ENCODE measurements at places on chromosomes 5 and 9.

GRCh38 chr5:73388740-73389139 lies 59.8 kb downstream of the FOXD1 start:
- DNase-seq = no peak

GRCh38 chr5:142725231-142726187 lies 39.6 kb upstream of the FGF1 start:
- no peak for DNase-seq

DNA sequence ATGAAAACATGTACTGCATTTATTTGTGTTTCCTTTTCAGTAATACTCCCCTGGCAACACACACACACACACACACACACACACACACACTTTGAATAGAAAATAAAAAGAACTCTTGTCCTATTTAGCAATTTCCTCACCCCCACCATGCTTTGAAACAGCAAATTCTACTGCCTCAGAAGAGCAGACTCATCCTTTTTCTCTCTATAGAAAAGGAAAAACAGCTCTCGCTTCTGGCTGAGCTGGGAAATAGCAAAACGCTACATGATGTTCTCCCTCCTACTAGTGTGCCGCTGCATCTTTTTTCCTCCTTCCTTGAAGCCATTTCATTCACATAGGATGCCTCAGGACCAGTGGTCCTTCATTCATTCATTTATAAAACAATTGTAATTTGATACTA lies 453.6 kb downstream of the CSNK1G3 start:
- no peak for DNase-seq

- no peak for DNase-seq
These were observed 252.8 kb downstream of the PSAT1 start for GRCh38 chr9:78549711-78550110.

- no peak for DNase-seq
These were observed 91.6 kb upstream of the PRRC1 start for GRCh38 chr5:127425868-127426267.

- no peak for DNase-seq
These were observed 21.1 kb downstream of the SAR1B start for GRCh38 chr5:134611515-134611914.

GRCh38 chr9:5478206-5478605 lies 27.9 kb downstream of the CD274 start:
- DNase-seq = no peak

- DNase-seq = no peak
These were observed 710.8 kb upstream of the WWC1 start for GRCh38 chr5:167580608-167581007.

- no peak for DNase-seq
These were observed 126.8 kb downstream of the SPATA31D1 start for GRCh38 chr9:82115331-82115730.

GRCh38 chr9:111870774-111871498 lies 25.7 kb upstream of the UGCG start:
- DNase-seq = no peak

- DNase-seq = peak; percentile 19
These were observed 96.4 kb downstream of the CAMSAP1 start for GRCh38 chr9:135810806-135811575.

DNA sequence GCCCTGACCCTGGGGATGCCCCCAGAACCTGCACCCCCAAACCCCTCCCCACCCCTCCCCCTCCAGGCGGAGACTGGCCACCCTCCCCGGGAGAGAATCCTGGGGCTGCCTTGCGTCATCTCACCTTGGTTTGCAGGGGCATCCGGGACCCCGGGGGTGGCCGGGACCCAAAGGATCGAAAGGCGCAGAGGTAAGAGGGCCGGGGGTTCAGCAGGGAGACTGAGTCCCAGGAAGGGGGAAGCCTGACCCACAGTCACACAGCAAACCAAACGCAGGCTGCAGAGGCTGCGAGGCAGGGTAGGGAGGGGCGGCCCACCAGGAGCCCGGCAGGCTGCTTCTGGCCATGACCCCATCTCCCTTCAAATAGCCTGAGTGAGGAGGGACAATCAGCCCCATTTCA lies 33.8 kb upstream of the ORM1 start:
- no peak for DNase-seq

DNA sequence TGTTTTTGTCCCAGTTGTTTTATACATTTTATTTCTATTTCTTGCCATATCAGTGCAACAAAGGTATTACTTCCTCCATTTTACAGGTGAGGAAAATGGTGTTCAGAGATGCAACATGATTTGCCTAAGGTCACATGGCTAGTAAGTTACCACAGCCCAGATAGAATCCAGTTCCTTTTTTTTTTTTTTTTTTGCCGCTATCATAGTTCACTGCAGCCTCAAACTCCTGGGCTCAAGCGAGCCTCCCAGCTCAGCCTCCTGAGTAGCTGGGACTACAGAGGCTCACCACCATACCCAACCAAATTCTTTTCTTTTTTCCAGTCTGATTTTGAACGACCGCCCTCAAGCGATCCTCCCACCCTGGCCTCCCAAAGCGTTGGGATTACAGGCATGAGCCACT lies 480 bp upstream of the CCDC69 start:
- DNase-seq = no peak

DNA sequence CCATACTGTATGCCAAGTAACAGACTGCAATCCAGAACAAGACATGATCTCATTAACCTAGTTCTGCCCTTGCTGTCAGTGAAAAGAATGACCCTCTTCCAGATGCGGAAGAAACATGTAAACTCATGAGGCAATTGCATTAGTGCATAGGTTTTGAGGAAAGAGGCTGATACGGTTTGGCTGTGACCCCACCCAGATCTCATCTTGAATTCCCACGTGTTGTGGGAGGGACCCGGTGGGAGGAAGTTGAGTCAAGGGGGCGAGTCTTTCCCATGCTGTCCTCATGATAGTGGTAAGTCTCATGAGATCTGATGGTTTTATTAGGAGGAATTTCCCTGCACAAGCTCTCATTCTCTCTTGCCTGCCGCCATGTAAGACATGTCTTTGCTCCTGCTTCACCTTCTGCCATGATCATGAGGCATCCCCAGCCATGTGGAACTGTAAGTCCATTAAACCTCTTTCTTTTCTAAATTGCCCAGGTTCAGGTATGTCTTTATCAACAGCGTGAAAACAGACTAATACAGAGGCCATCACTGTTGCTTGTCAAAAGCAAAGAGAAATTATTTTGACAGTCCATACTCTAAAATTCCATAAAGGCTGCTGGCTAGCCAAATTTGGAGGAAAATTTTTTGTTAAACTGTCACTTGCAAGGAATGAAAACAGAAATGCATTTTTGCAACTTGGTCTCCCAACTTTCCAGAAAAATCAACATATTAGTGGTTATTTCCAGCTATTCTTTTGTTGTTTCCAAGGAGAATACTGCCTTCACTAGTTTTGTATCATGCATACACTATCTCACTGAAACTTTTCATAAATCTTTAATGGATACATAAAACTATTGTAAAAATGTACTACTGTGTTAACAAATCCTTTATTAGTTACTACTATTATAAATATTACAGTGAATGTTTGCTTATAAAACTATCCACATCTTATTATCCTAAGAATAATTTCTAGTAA lies 3.2 kb upstream of the ARL15 start:
- no peak for DNase-seq

- DNase-seq = no peak
These were observed 207.1 kb downstream of the VPS13A start for GRCh38 chr9:77384406-77384805.

DNA sequence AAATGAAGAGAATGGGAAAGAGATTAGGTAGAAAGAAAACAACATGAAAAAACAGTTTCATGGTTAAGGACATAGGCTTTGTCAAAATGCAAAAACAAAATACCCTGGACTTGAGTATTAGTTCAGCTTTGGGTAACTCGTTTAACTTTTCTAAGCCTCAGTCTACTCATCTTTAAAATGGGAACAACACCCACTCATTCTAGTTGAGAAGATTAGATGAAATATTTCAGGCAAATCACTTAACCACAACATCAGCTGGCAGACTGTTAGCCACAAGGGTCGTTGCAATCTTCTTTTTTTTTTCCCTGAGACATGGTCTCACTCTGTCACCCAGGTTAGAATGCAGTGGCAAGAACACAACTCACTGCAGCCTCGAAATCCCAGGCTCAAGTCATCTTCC lies 185.6 kb downstream of the DCP2 start:
- no peak for DNase-seq

GRCh38 chr5:34707451-34708107 lies 51.5 kb downstream of the RAI14 start:
- no peak for DNase-seq

DNA sequence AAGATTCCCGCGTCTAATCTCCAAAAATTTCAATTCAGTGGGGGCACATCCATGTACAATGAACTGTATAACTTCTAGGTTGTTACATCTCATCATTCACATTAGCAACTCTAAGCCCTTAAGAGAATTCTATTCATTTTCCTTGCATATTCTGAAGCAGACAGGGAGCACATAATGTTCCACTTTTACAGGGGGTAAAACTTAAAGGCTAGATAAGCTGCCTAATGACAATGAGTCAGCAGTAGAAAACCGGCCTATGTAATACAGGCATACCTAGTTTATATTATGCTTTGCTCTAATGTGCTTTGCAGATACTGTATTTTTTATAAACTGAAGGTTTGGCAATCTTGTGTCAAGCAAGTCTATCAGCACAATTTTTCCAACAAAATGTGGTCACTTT lies 40.4 kb downstream of the PTAR1 start:
- no peak for DNase-seq

- DNase-seq = no peak
These were observed 88.8 kb downstream of the PPIC start for GRCh38 chr5:122947772-122948171.

DNA sequence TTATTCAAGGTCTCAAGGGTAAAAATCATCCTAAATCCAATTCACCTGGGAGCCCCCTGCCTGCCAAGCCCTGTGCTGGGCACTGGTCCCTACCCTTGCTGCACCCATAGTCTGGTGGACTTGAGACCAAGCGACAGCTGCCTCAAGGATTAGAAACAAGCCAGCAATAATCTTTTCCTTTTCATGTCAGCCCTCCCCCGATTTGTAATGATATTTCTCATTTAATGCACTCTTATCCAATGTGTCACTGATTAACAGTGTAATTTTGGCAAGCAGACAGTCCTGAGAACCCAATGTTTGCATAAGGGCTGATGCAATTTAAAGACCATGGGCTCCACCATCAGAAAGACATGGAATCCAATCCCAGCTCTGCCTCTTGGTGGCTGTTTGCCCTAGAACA lies 108.9 kb downstream of the ACTL7B start:
- DNase-seq = no peak

- DNase-seq = no peak
These were observed at the start of gene RORB for GRCh38 chr9:74496819-74497747. Gene RORB (plus strand): TSS chr9:74497335. CDS start chr9:74497977, 642 bp downstream.

GRCh38 chr5:103693517-103693916 lies 130.9 kb upstream of the NUDT12 start:
- DNase-seq = no peak

GRCh38 chr5:142316051-142316450 lies 8.8 kb downstream of the SPRY4 start:
- DNase-seq = no peak

DNA sequence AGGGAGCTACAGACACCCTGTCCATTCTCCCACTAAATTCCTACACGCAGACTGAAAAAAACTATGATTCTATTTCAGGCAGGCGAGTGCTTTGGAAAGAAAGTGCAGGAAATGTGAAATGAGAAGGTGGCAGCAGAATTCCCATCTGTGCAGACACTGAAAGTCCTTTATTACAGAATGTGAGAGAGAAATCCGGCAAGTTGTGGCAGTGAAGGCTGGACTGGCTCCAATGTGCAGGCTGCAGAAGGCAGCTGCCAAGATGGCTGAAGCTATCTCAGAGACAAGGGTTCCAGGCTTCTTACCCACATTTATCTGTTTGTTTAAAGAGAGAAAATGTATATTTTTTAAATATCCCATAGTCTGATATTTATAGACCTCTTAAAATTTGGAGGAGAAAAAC lies 161.8 kb upstream of the VLDLR start:
- DNase-seq = no peak

GRCh38 chr5:132090107-132090506 lies 16.5 kb downstream of the CSF2 start:
- DNase-seq = no peak

GRCh38 chr9:1087120-1087881 lies 37.1 kb downstream of the DMRT2 start:
- no peak for DNase-seq

- no peak for DNase-seq
These were observed 105.6 kb upstream of the TXNDC8 start for GRCh38 chr9:110443146-110443865.

- DNase-seq = no peak
These were observed 14.7 kb upstream of the ARRDC3 start for GRCh38 chr5:91397791-91398190.

GRCh38 chr9:92504881-92505280 lies 22.6 kb upstream of the ASPN start:
- DNase-seq = no peak

DNA sequence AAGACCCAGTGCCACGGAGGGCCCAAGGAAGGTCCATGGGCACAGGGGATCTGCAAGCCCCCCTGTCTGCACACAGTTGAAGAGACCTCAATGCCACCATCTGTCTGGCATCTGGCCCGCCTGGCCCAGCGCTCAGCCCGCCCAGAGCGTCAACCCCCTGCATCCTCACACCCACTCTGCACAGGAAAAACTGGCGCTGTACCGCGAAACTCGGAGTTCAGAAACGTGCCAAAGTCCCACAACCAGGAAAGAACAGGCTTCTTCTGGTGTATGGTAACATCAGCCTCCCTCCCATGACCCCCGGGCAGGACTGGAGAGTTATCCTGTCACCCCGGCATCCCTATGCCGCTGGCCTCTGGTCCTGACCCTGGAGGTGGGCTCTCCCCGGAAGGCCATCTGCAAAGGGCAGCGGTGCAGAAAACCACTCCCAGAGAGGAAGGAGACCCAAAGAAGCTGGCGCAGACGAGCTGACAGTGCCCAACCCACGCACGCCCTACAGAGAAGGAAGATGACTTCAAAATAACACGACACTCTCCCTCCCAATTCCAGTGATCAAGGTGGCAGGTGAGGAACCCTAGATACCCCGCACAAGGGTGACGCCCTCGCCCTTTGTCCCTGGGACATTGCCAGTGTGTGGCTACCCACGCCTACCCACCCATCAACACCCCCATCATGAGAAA lies 18.9 kb downstream of the VAV2 start:
- no peak for DNase-seq

GRCh38 chr9:112789891-112790774 lies 39.6 kb downstream of the SNX30 start:
- DNase-seq = no peak

DNA sequence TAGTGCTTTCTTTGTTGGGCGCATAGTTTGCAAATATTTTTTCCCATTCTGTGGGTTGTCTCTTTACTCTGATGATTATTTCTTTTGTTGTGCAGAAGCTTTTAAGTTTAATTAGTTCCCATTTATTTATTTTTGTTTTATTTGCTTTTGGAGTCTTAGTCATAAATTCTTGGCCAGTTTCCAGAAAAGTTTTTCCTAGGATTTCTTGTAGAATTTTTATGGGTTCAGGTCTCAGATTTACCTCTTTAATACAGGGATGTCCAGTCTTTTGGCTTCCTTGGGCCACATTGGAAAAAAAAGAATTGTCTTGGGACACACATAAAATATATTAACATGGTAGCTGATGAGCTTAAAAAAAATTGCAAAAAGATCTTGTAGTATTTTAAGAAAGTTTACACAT lies 122.0 kb downstream of the WDR70 start:
- no peak for DNase-seq

- DNase-seq = no peak
These were observed 165.7 kb downstream of the MPDZ start for GRCh38 chr9:13113751-13114150.
